HFFc6 (cell line): ENCODE measurements at places on chromosomes 4 and X.

- no peak for DNase-seq
These were observed 32.3 kb downstream of the CHRNA9 start for GRCh38 chr4:40367451-40367850.

GRCh38 chr4:142563682-142564291 lies 282.3 kb downstream of the INPP4B start:
- no peak for DNase-seq

DNA sequence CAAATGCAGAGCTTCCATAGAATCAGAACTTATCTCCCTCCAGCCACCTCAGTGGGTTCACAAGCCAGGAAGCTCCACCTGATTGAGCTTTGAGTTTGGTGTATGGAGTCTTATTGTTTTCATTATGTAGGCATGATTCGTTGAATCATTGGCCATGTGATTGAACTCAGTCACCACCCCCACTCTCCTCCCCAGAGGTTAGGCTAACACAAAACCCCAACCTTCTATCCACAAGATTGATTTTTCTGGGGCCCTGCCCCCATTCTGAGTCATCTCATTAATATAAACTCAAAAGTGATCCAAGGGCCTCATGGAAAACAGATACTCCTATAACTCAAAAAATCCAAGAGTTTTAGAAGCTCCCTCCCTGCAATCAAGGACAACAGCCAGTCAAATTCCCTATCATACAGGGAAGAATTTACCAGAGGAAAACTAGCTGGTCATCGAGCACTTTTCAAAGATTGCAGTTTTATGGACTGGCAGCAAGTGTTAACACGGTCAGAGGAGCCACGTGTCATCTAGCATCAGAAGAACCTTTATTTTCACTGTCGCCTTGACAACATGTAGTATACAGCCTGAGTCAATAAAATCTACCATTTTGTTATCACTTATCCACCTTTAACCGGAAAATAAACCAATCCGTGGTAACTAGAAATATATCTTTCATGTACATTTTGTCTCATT lies 35.9 kb upstream of the GUCY1B1 start:
- DNase-seq: no peak

DNA sequence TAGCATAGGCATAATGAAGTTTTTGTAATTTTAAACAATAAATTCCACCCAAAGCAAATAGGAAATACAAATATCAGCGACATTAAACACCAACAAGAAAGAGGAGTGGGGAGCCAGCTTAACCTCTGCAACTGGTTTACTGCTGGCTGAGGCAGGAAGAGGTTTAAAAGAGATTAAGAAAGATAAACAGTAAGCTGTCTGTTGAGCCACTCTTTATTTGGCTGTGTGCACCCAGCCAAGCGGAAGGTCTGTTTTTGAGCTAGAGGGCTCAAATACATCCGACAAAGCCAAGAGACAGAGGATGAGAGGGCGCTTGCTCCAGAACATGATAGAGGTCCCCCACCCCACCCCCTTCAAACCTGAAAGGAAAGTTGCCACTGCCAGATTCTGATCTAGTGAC lies 191.4 kb downstream of the MGST2 start:
- no peak for DNase-seq

DNA sequence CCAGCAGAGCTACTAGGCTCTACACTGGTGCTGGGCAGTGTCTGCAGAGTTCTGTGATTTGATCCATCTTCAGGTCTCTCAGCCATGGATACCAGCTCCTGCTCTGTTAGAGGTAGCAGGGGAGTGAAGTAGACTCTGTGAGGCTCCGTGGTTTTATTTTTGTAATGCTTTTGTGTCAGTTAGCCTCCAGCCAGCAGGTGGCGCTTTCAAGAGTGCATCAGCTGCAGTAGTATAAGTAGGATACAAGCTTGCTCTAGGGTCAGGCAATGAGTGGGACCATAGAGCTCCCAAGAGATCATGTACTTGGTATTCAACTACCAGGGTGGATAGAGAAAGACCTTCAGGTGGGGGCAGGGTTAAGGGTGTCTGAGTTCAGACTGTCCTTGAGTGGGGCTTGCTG lies 362.5 kb upstream of the TRAM1L1 start:
- DNase-seq: no peak

- DNase-seq: peak; percentile 17
These were observed 8.9 kb upstream of the RENBP start for GRCh38 chrX:153953342-153953830.
